AG08395 (cell line): ENCODE measurements at places on chromosomes 12 and 14.
A peak's percentile ranks its signal among the peaks of the same experiment; 100 is the strongest.

- DNase-seq = peak; percentile 77
Observed at GRCh38 chr14:81164167-81164774, 56.5 kb downstream of the GTF2A1 start.

DNA sequence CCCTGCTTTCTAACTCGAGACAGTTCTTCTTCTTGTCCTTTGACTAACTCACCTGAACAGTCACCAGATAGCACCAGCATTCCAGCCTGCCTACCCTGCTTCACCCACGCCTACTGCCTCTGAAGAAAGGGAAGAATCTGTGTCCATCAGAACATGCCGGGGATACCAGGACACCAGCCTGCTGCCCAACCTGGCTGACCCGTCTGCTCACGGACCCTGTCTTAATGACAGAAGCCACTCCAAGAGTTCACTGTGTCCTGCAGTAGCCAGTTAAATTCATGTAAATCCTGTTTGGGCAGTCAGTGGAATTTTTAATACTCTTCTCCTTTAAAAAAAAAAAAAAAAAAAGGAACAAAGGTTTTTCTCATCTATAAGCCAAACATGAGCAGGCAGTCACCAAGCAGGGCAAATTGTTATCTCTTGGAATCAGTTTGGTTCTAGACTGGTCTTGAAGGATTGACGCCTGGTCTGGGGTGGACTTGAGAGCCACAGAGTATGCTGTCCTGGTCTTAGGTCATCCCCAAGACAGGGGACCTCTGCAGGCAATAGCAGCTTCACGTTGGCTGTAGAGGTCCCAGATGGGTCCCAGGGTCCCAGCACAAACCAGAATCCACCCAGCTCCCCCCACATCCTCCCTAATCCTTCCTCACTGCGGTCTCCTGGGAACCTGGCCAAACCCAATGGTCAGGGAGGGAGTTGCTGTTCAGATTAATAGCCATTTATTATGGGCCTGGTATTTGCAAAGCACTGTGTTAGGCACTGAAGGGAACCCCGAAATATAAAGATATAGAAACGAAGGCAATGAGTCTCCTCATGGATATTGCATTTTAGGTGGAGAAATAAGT lies 181.1 kb upstream of the HIF1A start:
- no peak for DNase-seq

DNA sequence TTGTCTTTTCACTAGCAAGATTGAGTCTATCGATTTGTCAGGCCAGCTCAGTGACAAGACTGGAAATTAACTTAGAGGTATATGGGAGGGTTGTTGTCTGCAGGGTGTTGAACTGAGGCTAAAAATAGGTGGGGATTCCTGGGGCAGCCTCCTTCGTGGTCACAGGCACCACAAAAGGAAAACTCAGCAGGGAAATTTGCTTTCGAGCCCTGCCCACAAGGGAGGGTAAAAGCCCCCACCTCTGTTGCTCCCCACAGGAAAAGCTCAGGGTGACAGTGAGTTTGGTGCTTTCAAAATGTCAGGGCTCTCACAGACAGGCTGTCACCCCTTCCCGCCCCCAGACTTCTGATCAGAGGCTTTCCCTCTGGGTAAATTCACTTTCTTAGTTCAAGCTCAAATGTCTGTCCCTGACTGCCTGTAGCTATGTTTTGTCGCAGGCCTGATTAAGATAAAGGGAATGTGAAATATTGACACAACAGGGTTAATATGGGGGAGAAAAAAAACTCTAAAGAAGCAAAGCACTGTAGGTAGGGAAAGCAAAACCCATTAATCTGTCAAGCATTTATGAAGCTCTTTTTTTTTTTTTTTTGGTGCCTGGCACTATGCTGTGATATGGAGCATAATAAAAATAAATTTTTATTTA lies 11.7 kb upstream of the NFKBIA start:
- no peak for DNase-seq

DNA sequence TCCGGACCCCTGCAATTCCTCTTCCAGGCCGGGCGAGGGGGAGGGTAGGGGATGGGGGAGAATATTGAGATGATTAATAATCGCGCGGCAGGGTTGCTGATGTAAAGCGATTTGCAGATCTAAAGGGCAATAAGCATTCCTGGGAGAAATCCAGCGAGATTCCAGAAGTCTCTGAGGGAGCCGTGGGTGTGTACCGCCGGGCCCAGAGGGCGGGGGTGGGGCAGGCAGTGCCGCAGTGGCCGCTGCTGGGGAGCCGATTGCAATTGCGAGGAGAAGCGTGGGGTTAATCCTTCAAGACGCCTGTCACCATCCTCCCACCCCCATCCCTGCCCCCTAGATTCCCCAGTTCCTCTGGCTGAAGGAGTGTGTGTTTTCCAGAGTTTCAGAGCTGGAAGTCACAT lies 16.4 kb downstream of the FOS start:
- DNase-seq = peak; percentile 75

- DNase-seq = no peak
Observed at GRCh38 chr12:109732321-109733305, 19.0 kb downstream of the FAM222A start.

DNA sequence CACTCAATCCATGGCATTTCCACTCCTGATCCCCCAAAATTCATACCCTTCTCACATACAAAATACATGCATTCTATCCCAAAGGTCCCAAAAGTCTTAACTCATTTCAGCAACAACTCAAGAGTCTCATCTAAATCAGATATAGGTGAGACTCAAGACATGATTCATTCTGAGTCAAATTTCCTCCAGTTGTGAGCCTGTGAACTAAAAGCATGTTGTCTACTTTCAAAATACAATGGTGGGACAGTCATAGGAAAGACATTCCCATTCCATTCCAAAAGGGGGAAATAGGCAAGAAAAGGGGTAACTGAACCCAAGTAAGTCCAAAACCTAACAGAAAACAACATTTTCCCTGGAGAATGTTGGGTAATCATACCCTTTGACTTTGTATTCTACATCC lies 103.3 kb downstream of the C12orf75 start:
- DNase-seq = no peak

- no peak for DNase-seq
Observed at GRCh38 chr12:53059434-53060063, 9.7 kb downstream of the TNS2 start.

- DNase-seq = no peak
Observed at GRCh38 chr12:39287817-39288216, 155.1 kb downstream of the KIF21A start.

DNA sequence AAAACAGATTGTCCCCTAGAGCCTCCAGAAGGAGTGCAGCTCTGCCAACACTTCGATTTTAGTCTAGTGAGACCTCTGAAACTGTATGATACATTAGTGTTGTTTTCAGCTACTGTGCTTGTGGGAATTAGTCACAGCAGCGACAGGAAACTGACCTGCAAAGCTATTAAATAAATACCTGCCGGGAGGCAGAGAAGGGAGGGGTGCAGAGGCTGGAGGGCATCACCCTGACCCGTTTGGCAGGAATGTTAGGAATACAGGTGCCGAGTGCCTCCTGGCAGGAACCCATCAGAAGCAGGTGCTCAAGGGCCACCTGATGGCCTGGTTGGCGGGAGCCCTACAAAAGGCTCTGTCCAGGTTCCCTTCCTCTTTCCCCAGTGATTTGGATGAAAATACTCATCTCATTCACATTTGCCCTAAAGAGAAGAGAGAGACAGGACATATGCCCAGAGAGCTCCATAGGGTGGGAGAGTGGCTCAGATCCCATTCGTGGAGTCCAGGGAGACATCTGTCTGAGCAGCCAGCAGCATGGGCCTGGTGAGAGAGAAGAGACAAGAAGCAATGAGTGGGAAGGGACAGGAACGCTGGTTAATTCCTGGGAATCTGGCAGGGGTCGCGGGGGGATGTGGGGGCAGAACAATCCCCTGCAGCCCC lies 44.6 kb downstream of the C14orf132 start:
- DNase-seq = no peak

DNA sequence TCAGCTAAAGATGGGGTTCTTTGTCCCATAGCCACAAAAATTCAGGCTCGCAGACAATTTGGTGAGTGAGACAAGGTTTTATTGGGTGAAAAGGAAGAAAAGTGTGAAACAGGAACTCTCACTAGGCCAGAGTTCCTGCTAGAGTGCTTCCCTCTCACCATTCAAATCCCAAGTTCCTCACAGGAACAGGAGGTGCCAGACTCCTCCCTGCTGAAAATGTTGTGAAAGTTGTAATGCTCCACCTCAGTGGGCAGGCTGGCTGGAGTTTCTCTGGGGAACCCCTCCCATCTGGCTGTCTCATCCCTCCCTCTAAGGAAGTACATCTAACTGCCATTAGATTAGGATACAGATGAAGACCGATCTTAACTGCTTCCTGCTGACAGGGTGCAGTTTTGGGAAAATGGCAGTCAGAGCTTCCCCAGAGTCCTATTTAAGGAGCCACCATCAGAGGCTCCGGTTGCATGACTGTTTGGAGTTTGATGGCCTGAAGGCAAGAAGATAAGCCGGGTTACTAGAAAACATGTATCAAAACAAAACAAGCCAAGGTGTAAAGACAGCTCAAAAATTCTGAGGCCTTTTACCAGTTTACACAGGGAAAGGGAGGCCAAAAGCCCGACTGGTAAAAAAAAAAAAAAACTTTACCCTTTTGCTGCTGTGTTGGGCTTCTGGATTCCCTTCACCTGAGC lies 127.6 kb downstream of the FSCB start:
- DNase-seq = no peak

- DNase-seq = no peak
Observed at GRCh38 chr12:2372735-2373134, 319.9 kb downstream of the CACNA1C start.

DNA sequence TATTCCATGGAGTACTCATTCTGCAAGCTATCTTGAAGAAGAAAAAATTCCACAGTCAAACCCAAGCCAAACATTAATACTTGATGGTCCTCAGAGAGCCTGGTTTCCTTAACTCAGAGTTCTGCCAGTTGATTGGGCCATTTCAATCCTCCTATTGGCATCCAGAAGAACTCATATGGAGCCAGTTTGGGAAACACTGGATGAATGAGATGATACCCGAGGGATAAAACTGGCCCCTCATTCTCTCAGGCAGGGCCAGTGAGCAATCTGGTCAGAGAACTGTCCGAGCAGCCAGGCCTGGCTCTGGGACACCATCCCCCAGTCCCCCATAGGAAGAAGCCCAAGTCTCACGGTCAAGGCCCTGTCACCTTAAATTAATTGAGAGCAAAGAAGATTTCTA lies 48.8 kb downstream of the NUAK1 start:
- no peak for DNase-seq

- no peak for DNase-seq
Observed at GRCh38 chr14:96383445-96383844, 8.5 kb upstream of the AK7 start.

GRCh38 chr14:99057576-99058083 lies 214.4 kb downstream of the BCL11B start:
- DNase-seq = no peak

DNA sequence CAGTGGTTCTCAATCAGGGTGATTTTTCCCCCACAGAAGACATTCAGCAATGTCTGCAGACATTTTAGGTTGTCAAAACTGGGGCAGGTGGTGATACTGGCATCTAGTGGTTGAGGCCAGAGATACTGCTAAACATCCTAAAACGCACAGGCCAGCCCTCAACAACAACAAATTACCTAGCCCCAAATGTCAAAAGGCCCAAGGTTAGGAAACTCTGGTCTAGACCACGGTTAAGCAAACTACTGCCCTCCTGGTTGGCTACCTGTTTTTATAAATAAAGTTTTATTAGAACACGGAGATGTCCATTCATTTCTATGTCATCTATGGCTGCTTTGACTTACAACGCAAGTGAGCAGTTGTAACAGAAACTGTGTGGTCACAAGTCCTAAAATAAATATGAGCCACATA lies 186.7 kb downstream of the EFCAB11 start:
- DNase-seq = peak; percentile 51

- DNase-seq = no peak
Observed at GRCh38 chr14:101780390-101780789, 18.9 kb downstream of the PPP2R5C start.

DNA sequence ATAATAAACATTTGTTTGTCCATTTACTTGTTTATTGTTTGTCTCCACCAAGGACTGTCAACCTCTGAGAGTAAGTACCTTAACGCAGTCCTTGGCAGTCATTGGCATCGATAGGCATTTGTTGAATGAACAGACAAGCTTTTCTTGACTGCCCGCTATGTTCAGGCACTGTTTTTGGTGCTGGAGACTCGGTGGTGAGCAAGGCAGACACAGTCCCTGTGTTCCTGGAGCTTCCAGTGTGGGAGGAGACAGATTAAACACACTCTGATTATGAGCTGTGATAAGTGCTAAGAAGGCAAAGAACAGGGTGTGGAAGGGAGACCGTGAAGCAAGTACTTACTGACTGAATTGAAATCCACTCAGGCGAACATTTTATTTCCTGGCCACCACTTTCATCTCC lies 1.2 kb downstream of the ATP6V0A2 start:
- DNase-seq = peak; percentile 7

GRCh38 chr12:24360907-24361306 lies 411.4 kb upstream of the SOX5 start:
- no peak for DNase-seq

GRCh38 chr14:22471545-22472121 lies 117.4 kb downstream of the DAD1 start:
- DNase-seq = no peak

- DNase-seq = peak; percentile 24
Observed at GRCh38 chr12:15227004-15227679, 5.9 kb upstream of the RERG start.
